ENCODE measurements at places on chromosomes 6 and 20. TPM values are rescaled to one million over a fixed set of nuclear protein-coding genes. Genes with fewer than 3 reads are reported as not detected.
A peak's percentile ranks its signal among the peaks of the same experiment; 100 is the strongest.

Gene XKR7
- total RNA-seq = not detected

Gene CNBD2
- 6.1 TPM for total RNA-seq

- peak overlapping the region; percentile 97 for H3K4me3 ChIP-seq
- H3K27me3 ChIP-seq = peaks cover 2% of the 10 kb centered on the region
- peak; percentile 41 for DNase-seq
- H3K27ac ChIP-seq = peak overlapping the region; percentile 95
These were observed 3.3 kb downstream of the VEGFA start for GRCh38 chr6:43773050-43773979.

DNA sequence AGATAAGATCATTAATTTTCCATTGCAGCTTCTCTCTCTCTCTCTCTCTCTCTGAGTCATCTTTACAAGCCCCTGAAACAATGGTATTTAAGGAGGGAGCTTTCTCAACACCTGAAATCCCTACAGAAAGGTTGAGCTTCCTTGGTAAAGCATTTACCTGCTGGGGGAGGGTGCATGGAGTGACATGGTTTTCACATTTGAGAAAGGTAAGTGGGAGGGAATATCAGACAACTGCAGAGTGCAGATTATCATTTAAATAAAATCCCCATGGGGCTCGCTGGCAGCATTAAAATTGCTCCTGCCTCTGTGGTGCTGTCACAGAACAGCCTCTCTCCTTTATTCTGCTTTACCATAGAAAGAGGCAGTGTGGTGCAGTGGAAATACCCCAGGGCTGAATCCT lies 10.3 kb upstream of the PDYN start:
- peaks cover 13% of the 10 kb centered on the region for H3K27me3 ChIP-seq
- no peaks in the 10 kb centered on the region for H3K4me1 ChIP-seq
- no peak overlapping the region for H3K27ac ChIP-seq

DNA sequence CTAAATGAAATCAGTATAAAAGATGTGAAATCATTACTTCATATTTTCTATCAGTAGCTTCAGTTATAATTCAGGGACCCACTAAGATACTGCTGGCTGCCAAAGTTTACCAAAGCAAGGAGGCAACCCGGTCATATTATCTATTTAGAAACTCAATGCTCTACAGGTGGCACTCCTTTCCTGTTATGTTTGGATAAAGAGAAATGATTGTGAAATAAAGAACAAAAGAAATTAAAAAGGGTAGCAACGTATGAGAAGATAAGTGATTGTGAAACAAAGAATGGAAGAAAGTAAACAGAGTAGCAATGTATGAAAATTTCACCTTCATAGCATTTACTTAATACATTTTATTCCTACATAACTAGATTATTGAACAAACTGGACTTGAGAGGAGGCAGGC lies 45.2 kb downstream of the RSPH3 start:
- H3K27ac ChIP-seq = no peak overlapping the region
- peaks cover 13% of the 10 kb centered on the region for H3K4me1 ChIP-seq
- H3K27me3 ChIP-seq = peaks cover 14% of the 10 kb centered on the region
- no peaks in the 10 kb centered on the region for H3K36me3 ChIP-seq
- DNase-seq = no peak
- H3K4me3 ChIP-seq = no peak overlapping the region

DNA sequence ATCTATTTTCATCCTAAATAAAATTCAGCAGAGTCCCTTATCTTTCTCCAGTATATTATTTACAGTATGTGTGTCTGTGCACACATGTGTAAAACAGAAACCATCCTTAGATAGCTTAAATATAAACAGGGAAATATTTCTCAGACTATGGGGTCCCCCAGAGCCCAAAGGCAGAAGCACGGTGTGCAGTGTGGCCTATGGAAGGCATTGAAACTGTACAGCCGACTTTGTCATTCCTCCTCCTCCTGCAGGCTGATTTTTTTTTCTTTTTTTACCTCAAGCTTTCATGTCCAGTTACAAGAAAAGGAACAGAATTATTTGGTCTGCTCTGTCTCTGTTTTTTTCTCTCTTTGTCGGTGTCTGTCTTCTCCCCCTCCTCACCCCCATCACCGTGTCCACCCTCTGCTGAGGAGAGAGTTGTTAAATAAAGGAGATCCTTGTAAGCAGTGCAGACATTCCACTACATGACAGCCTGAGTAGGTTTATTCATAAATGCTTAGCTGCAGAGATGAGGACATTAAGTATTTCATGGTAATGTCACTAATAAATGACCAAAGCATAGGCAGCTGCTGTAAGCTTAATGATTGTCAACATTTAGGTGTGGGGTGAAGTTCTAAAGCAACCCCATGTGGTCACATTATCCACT lies 31.8 kb upstream of the SLC35D3 start:
- H3K4me3 ChIP-seq = no peak overlapping the region
- peaks cover 2% of the 10 kb centered on the region for H3K36me3 ChIP-seq
- H3K4me1 ChIP-seq = peaks cover 5% of the 10 kb centered on the region
- no peak for DNase-seq
- H3K27me3 ChIP-seq = peaks cover 2% of the 10 kb centered on the region

- no peak overlapping the region for H3K27ac ChIP-seq
- no peaks in the 10 kb centered on the region for H3K36me3 ChIP-seq
- no peaks in the 10 kb centered on the region for H3K4me1 ChIP-seq
- H3K27me3 ChIP-seq = no peaks in the 10 kb centered on the region
These were observed 66.7 kb upstream of the BMP2 start for GRCh38 chr20:6700563-6701329.

- peak overlapping the region; percentile 15 for H3K27ac ChIP-seq
- H3K27me3 ChIP-seq = peaks cover 3% of the 10 kb centered on the region
- no peak for DNase-seq
These were observed 2.5 kb downstream of the TRIM10 start for GRCh38 chr6:30158475-30159040.

GRCh38 chr20:17647391-17648314 lies 34.4 kb downstream of the RRBP1 start:
- no peak overlapping the region for H3K27ac ChIP-seq
- no peaks in the 10 kb centered on the region for H3K36me3 ChIP-seq
- no peak for DNase-seq
- no peaks in the 10 kb centered on the region for H3K4me1 ChIP-seq
- H3K27me3 ChIP-seq = no peaks in the 10 kb centered on the region
- no peak overlapping the region for H3K4me3 ChIP-seq

GRCh38 chr6:100454551-100455229 lies 10.0 kb downstream of the SIM1 start:
- H3K4me1 ChIP-seq = peaks cover 10% of the 10 kb centered on the region
- H3K36me3 ChIP-seq = peaks cover 6% of the 10 kb centered on the region
- peak overlapping the region; percentile 63 for H3K27ac ChIP-seq

DNA sequence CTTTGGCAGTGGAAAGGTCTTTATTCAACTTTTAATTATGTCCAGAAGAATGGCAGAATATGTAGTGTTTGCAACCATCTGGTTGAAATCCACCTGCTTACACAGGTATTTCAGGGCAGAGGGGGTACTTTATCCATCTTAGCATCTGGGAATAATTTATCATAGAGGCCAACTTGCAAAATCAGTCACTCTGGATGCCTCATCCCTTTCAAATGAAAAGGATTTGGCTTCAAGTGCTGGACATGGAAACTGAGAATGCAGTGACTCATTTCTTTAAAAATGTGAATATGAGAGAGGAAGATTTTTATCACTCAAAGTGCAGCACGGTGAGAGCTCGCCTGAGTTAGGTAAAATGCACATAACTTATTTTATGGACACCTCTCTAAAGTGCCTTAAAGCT lies 758.3 kb downstream of the KIF16B start:
- no peaks in the 10 kb centered on the region for H3K4me1 ChIP-seq
- no peak for DNase-seq
- H3K4me3 ChIP-seq = no peak overlapping the region
- H3K27me3 ChIP-seq = no peaks in the 10 kb centered on the region
- no peaks in the 10 kb centered on the region for H3K36me3 ChIP-seq
- no peak overlapping the region for H3K27ac ChIP-seq

- H3K27me3 ChIP-seq = peaks cover 11% of the 10 kb centered on the region
- H3K4me1 ChIP-seq = peaks cover 13% of the 10 kb centered on the region
- no peaks in the 10 kb centered on the region for H3K36me3 ChIP-seq
- H3K27ac ChIP-seq = no peak overlapping the region
These were observed 7.4 kb upstream of the IGF2R start for GRCh38 chr6:159961528-159961927.

Data from activated T-helper 1 cell treated with anti-CD3 and anti-CD28 coated beads, Interleukin-12 subunit alpha, Interleukin-12 subunit beta, Interleukin-2, Interleukin-4 antibody, amounts not matched to agents 30 ng/mL and 10 ng/mL and 1 ng/mL, durations not matched to agents 14 hours and 24 hours and 36 hours (primary cell).